ENCODE measurements at places on chromosomes 4 and X.

DNA sequence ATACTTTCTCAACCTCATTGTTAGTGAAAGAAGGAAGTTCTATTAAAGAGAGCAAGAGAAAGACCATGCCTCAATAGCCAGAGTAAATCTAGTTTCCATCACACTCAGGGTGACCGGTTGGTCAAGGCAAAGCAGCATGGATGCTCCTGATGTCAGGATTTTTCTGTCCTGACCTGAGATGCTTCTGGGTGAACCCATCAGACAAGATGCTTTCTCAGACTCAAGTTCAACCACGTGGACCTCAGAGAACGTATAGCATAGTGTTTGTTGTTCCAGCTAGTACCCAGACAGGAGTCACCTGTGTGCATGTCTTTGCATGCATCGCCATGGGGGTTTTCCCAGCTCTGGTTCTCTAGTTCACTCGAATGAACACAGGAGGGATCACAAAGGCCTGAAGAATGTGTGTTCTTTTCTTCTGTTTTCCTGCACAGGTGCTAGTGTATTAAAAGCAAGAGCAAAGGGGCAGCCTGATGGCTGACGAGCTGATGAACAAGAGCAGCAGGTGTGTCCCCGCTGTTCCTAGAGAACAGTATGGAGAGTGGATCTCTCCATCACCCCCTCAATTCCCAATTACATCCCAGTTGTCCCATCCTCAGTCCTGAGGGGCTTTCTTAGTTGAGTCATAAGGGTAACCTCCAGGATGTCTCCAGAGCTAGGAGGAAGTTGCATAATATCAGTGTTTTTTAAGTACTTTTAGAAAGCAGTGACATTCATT is 110.5 kb upstream of the ENPP6 start:
- no peak for DNase-seq

DNA sequence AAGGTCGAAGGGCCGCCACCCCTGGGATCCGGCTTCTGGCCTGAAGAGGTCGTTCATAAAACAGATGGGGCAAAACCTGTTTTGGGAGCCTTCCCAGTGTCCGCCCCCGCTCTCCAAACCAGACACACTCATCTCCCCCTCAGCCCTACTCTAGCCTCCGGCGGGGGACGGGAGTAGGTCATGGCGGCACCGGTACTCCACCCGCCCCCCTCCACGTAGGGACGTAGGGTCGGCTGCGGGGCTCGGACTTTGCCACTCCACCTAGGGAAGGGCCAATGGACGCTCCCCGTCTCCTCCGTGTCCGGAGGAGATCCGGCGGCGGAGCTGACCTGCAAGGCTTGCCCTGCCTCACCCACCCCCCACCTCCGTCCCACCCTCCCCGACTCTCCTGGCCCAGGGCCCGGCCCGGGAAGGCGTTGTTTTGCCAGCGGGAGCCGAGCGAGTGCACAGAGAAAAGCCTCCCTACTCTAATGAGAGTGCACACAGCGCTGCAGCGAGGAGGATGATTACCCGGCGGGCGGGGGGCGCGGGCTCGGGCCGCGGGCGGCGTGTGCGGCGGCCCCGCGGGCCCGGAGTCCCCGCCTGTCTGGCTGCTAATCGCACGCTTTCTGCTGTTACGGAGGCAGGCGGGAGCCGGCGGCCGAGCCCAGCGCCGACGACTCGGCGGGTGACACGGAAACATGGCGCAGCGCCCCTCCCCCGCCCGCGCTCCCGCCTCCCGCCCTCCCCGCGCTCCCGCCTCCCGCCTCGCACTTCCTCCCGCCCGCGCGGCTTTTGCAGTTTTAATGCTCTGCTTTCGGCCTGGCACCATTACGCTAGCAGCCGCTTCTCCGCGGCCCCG is 8.3 kb upstream of the BCOR start:
- DNase-seq: peak; percentile 59

- DNase-seq: no peak
Measured at GRCh38 chr4:142377342-142378091, 468.6 kb downstream of the INPP4B start.

DNA sequence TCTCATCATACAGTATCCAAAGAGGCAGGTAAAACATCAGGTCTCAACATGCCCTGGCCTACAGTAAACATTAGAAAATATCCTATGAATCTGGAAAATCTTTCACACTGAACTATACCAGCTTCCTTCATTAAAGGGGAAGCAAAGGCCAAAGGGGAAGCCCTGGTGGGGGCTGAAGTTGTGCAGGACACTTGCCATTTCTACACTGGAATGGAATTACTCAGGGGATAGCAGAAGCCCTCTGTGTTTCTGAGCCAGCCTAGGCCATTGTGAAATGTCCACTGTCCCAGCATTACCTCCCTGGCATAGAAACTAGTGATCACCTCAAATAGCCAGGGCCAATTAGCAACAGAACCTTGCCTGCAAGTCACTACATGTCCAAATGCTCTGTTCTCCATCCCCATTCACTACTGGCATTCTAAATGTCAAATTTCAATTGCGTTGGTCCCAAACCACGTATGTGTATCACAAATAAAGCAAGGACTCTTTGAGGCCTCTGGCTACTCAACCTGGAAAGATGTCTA is 429.9 kb downstream of the AFF2 start:
- no peak for DNase-seq

DNA sequence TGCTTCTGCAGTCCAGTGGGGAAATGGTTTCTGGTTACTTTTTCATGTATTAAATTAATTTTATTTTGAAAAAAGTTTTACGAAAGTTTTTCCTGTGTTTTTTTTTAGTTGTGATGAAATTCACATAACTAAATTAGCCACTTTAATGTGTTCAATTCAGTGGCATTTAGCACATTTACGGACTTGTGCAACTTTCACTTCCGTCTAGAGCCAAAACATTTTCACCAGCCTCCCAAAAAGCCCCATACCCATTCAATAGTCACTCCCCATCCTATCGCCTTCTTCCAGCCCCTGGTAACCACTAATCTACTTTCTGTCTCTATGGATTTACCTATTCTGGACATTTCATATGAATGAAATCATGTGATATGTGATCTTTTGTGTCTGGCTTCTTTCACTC is 22.8 kb upstream of the TBL1X start:
- no peak for DNase-seq

GRCh38 chr4:104491481-104492182 is 3.1 kb downstream of the CXXC4 start:
- no peak for DNase-seq

- no peak for DNase-seq
Measured at GRCh38 chr4:185566972-185567371, 31.7 kb upstream of the PDLIM3 start.

- no peak for DNase-seq
Measured at GRCh38 chrX:57380026-57380796, 93.7 kb downstream of the FAAH2 start.

DNA sequence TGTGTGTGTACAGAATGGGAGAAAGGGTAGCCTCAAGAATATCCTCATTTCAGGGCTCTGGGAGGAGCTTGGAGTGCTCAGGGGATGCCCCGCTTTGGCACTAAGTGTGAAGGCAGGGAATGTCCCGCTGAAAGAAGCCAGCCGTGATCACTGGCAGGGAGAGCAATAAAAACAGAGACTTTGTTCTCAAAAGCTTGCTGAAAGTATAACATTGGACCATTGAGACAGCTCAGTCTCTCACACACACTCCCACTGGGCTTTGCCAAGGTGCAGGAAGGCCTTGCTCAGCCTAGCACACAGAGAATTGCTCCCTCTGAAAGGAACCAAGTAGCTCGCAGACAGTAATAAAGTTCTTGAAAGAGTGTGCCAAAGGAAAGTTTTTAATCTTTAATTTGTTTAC is 143.8 kb upstream of the SLITRK2 start:
- DNase-seq: no peak

DNA sequence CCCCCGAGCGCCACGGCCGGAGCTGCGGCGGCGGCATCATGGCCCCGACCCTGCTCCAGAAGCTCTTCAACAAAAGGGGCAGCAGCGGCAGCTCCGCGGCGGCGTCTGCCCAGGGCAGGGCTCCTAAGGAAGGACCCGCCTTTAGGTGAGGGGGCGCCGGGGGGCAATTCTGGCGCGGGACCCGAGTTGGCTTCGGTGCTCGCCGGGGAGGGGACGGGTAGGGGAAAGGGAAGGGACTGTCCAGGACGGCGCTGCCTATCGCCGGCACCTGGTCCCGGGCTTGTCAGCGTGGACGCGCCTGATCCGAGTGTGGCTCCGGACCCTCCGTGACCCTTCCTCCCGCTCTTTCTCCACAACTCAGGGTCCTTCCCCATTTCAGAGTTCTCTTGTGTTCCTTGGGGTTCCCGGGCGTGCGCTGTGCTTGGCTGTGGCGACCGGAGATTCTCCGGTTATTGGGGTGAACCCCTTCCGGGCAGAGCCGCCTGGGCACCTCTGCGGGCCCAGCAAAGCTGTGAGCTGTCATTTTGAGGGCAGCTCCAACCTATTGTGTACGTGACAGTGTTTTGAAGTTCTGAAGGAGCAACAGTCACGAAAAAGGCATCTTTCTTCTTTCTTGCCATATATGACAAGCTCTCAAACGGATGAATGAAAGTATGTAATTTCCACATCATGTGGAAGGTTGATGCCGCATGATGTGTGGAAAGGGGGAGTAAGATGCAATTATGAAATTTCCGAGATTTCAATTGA is 522 bp downstream of the FNIP2 start:
- DNase-seq: peak; percentile 52

DNA sequence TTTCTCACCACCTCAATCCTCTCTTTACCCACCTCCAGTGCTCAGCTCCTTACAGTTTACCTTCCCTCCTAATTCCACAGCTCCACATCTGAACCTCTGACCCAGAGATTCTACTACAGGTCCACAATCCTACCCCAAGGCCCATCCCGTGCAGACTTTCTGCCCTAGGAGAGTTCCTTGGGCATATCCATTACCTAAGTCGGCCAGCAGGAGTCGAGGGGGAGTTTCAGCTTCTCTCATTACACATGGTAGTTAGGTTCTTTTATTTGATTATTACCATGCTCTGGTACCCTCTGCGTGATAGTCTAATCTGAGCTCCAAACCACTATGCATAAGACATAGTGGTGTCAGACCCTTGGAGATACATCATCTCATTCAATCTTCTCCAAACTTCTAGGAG is 117.9 kb downstream of the SH3RF1 start:
- no peak for DNase-seq

DNA sequence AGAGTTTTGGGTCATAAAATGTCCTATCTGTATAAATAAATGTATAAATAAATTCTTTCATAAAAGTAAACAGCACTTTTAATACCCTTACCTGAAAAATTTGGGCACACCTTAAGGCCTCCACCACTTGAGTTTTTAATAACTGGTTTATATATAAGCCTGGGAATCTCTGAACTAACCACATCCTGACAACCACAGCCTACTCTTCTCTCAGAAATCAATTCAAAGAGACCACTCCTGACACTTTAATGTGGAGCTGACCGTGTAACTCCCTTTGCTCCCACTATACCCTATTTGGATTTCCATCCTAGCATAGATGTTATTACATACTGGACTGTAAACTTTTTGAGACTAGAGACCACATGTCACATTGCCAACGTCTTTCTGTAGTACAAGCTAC is 3.5 kb downstream of the FBXL5 start:
- DNase-seq: no peak

DNA sequence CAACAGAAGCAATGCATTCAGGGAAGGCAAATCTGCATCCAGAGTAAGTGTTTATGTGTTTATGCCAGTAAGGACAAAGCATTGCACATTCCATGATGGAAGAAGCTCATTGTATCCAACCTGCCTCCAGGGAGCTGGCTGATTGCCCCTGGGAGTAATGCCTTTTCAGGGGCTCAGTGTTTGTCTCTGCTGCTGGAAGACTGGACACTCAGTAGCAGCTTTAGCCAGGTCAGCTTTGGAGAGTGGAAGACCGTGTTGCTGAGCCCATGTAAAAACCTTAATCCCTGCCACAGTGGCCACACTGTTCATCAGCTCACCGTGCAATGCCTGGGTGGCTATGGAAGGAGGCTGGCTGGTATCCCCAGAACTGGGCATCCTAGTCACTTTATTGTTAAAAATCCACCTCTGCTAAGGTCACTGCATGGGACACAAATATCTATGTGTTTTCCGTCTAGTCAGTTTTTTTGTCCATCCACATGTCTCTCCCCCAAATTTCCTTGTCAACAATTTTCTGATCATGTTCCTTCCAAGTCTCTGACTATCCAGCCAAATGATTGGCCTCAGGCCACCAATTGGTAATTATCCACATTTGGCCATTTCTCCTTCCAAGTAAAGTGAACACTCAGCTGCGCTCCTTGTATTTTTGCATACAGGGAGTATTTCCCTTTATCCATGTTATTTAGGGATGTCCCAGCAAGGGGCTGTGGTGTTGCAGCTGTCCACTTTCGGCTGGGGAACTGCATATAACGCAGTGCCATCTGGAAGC is 2044.5 kb upstream of the AGA start:
- no peak for DNase-seq

GRCh38 chrX:153944140-153944799 is at the start of gene RENBP:
RENBP (minus strand) TSS chrX:153944643; CDS start chrX:153944610, 33 bp downstream.
- DNase-seq: peak; percentile 48

DNA sequence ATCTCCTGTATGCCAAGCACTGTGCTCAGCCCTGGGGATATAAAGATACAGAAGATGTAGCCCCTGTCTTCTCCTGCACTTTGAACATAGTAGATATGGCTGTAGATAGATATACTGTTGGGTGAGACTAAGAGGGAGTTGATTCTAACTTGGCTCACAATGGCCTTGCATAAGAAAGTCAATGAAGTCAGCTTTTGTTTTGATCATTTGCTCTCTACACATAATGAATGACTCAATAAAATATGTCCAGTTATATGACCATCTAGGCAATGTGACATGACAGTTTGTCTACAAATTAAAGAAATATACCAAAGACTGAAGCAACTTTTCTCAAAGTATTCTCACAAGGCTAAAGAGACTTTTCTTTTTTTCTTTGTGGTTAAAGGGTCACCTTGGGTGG is 147.6 kb upstream of the DIPK2B start:
- no peak for DNase-seq

DNA sequence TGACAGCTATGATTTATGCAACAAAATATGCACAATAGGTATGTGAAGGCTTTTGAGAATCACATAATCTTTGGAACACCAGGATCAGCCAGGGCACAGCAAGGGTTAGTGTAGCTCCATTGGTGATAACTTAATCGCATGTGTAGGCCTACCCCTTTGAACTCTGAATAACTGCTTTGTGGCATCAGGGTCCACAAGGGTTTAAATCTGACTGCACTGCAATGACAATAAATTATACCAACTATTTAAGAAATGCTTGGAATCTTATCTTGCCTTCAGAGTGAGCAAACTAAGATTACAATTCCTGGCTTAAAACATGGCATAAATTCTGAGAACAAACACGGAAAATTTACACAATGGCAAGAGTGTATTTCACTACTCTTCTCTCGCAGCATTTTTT is 245.8 kb downstream of the FBXO8 start:
- no peak for DNase-seq

- no peak for DNase-seq
Measured at GRCh38 chrX:460823-461640, 74.3 kb upstream of the PPP2R3B start.

All from CD4-positive, alpha-beta T cell (primary cell).